ENCODE measurements at places on chromosomes 5 and 9. TPM values are rescaled to one million over a fixed set of nuclear protein-coding genes. Genes with fewer than 3 reads are reported as not detected.

DNA sequence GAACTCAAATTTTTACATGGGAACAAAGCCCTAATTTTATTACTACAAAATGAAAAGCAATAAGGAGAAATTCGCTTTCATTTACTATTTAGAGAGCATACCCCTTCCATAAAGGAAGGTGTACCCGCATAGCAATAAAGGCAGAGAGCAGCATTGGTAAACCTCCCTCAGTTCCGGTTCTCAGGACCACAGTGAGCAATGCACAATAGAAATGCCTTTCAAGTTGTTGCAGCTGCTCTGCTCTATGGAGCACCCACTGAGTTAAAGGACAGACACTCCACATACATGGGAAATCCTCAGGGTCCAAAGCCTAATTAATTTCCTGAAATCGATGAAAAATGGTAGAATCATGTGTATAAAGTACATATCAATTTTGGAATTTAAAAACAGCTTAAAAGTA, 89.9 kb upstream of the MPDZ start:
- no peak for DNase-seq

- DNase-seq = no peak
These were observed 133.0 kb downstream of the ZDHHC21 start for GRCh38 chr9:14560194-14560593.

GRCh38 chr9:97299809-97300414, 7.5 kb upstream of the CCDC180 start:
- DNase-seq = no peak

DNA sequence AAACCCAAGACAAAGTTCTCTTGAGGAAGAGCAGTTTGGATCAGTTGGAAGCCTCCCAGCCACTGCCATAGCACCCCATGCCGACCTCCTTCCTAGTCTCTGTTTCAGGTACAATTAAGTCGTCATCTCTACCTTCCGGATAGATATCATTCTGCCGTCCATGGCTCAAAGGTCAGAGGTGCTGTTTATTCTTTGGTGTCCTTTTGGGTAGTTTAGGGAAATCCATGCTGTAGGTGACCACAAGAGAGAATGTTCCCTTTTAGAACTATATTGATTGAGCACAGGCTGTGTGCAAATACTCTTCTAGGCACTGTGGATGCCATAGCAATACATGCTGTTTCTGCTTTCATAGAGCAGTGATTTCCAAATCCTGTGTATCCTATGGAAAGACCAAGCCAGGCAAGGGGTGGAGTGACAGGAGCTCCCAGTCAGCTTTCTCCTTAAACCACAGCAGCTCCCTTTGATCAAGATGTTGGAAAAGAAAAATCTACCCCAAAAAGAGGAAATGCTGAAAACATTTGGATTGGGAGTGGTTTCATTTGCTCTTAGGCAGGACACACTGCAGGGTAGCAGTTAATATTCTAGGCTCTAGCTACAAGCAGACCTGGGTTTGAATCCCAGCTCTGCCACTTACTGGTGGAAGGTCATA, 127.9 kb downstream of the PALM2AKAP2 start:
- no peak for DNase-seq

- DNase-seq = peak; percentile 84
These were observed 27.9 kb upstream of the CTNNA1 start for GRCh38 chr5:138725153-138725817.

DNA sequence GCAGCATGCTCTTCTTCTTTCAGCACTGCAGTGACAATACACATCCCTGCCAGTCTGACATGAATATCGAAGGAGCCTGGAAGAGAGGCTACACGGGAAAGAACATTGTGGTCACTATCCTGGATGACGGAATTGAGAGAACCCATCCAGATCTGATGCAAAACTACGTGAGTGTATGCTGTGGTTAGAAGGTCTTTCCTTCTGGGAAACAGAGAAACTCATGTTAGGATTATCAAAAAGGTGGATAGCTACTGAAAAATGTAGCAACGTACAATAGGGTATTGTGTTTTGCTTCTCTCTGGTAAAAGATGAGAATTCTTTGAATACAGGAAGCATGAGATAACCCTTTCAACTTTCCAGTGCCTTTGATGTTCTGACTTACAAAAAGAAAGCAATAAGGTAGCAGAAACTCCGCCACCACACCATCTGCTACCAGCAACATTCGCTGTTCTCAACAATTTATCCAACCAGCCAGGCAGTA, 133.3 kb downstream of the PCSK5 start:
- no peak for DNase-seq

GRCh38 chr9:134689321-134690181, 47.9 kb downstream of the COL5A1 start:
- DNase-seq = peak; percentile 67

DNA sequence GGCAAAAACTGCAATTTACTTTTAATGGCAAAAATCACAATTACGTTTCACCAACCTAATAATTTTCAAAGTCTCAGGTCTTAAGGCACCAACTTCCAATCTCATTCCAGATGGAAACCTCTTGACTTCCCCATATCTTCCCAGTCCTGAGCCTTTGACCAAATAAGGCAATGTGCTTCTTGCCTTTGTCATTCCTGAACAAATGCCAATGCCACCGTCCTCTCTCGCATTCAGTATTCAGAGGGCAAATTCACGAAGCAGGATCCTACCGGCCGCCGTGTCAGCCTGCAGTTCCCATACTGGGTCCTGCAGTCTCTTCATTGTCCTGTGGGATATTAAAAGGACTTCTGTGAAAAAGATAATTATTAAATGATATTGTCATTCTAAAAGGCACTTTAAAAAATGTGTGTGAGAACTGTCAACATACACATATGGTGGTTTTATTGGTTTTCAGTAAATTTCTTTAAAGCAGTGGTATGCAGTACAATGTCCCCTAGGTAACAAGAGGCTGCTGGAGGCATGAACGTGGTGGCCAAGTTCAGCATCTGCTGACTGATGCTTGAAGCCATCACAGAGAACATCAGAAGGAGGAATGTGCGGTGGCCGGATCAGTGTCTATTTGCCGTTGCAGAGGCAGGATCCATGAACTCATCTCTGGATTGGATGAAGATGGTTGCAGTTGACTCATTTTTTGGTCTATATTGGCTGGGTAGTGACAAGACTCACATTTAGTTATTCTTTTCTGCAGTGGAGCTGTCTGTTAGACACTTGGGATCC, 101.4 kb upstream of the IRX4 start:
- DNase-seq = no peak

- DNase-seq = no peak
These were observed 4.8 kb downstream of the HSDL2 start for GRCh38 chr9:112384690-112385089.

- DNase-seq = peak; percentile 32
These were observed 15.3 kb downstream of the HNRNPH1 start for GRCh38 chr5:179608131-179608581.

GRCh38 chr5:16081376-16081955, 98.1 kb downstream of the MARCHF11 start:
- no peak for DNase-seq

DNA sequence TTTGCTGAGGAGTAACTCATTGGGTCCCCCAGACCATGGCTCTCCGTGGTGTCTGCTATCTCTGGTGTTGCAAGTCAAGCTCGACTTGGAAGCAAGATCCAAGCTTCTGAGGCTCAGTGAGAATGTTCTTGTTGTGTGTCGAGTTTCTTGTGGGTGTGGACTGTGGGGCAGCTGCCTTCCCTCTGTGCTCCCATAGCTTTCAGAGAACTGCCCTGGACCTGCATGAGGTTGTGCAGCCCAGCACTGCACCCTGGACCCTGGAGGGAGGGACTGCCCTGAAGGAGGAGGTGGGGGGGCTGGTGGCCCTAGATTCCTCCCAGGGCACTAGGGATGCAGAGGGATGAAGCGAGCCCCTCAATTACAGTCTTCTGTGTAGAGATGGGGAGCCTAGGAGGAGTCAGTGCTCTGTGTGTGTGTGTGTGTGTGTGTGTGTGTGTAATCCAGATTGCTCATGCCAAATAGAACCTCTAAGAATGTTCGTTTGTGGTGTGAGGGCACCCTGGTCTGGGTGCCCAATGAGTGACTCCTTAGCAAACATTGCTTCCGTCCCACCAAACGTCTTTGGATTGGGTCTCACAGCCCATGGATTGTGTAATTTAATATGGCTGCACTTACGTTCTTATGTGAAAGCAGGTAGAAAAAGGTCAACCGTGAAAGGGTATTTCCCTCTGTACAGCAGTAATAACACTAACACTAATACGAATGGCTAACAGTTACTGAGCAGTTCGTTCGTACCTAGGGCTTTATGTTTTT, 143.3 kb upstream of the LMX1B start:
- DNase-seq = no peak

DNA sequence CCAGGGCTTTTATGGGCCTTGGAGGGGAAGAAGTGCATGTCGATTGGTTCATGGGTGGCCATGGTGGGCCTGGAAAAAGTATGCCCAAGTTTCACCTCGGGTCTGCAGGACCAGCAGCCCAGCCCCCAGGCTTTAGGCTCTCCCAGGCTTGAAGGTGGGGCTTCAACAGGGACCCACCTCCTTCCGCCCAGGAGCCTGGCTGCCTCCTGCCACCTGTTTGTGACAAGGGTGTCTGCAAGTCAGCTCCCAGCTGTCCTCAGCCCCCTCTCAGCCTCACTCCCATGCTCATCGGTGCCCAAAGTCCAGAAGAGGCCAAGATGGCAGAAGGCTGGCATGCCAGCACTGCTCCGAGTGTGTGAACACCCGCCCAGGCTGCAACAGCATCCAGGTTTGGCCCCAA, 1063.2 kb upstream of the ACO1 start:
- no peak for DNase-seq

- DNase-seq = no peak
These were observed 200.5 kb upstream of the GAS1 start for GRCh38 chr9:87147839-87148238.

- peak; percentile 74 for DNase-seq
These were observed 171.7 kb downstream of the ATPSCKMT start for GRCh38 chr5:10077791-10078545.

GRCh38 chr5:83653669-83654068, 67.0 kb downstream of the HAPLN1 start:
- DNase-seq = no peak

- no peak for DNase-seq
These were observed 352.9 kb downstream of the CDH10 start for GRCh38 chr5:24291916-24292315.

GRCh38 chr9:70475211-70475610, 60.8 kb upstream of the KLF9 start:
- no peak for DNase-seq

GRCh38 chr5:146002491-146002890, 66.1 kb downstream of the SH3RF2 start:
- no peak for DNase-seq

GRCh38 chr5:66436721-66437120, 159.5 kb upstream of the MAST4 start:
- DNase-seq = no peak

DNA sequence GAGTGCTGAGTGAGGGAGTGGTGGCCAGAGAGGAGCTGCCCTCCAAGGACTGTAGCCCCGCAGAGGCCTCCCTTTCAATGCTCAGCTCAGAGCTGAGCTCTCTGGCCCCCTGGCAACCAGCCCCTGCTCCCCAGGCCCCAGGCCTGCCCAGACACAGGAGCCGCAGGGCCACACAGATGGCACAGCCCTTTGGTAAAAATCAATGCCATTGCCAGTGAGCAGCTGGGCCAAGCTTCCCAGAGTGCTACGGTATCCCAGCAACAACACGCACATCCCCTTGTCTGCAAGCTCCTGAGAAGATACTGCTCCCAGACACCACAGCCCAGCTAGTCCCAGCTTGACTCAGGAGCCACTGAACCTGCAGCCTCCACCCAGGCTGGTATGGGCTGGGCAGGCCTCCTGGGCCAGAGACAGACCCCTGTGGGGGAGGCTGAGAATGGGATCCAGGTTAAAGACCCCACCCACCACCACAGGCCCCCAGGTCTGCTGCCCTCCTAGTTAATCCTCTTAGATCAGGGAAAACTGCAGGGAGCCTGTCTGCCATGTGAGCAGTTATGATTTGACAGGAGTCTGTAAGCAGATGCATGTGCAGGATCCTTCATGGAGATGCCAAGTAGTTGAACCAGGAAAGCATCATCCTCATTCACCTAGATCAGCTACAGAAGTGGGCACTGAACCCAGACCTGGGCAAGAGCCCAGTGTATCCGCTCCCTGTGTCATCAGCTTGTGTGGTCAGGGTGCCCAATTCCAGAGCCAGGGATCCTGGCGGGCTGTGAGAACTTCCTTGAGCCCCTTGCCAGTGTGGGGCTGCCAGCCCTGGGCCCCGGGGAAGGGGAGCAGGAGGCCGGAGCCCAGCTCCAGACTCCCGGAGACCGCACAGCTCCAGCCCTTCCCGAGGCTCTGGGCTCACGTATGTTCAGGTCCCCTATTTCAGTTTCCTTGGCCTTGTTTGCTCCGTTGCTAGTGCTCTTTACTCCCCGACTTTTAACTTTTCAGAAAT, 26.7 kb upstream of the ADAMTS2 start:
- DNase-seq = no peak

- peak; percentile 28 for DNase-seq
These were observed 9.4 kb upstream of the NFIB start for GRCh38 chr9:14323083-14323971.

- DNase-seq = no peak
These were observed 78.3 kb upstream of the ANKRD55 start for GRCh38 chr5:56311306-56311905.

DNA sequence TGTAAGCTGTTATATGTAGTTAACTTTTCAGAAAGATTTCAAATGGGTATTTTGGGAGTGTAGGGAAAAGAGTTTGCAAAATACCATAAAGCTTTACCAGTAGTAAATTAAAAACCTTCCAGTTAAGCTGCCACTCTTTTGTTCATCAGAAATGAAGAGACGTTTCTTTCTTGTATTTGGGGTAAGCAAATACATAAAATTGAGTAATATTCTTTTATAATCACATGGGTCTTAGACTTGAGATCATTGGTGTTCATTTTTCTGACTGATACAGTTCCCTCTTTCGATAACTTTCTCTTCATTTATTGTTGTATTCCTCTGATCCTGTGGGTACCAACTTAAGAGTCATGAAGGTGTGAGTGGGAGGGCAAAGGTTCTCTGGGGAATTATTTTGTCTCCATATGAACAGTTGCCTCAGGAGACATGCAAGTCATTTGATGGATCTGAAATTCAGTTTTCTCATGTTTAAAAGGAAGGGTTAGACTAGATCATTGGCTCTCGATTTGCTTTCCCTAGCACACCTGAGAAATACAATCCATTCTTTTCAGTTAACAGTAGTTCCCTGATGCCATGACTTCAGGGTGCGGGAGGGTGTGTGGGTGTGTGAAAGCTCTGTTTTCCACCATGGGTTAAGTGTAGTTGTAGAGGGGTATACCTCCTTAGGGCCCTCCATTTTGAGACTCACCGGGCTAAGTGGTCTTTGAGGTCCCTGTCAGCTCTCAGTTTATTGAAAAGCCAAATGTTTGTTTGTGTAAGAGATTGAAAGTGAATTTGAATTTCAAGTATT, 47.7 kb downstream of the CNTRL start:
- DNase-seq = peak; percentile 14

- DNase-seq = peak; percentile 98
These were observed 12.6 kb upstream of the SPARC start for GRCh38 chr5:151699071-151699901.

The MSX2 gene
- total RNA-seq = under 0.01 TPM

The CATSPER3 gene
- 0.09 TPM for total RNA-seq

The STK32A gene
- 2.3 TPM for total RNA-seq

The PCDHGC4 gene
- total RNA-seq = 2.5 TPM

The FOXD4L3 gene
- total RNA-seq = not detected

The CTNND2 gene
- 1.9 TPM for total RNA-seq

The OBP2B gene
- total RNA-seq = not detected

The TTC23L gene
- 0.36 TPM for total RNA-seq

The VDAC1 gene
- total RNA-seq = 277 TPM

The EXOSC2 gene
- total RNA-seq = 31.5 TPM

The SLC34A3 gene
- not detected for total RNA-seq

The ARHGEF37 gene
- total RNA-seq = 2.6 TPM

The C9 gene
- total RNA-seq = not detected

The KLF4 gene
- total RNA-seq = 16.8 TPM

The TARS1 gene
- 432 TPM for total RNA-seq

The SNCB gene
- total RNA-seq = not detected

The GHR gene
- 4.3 TPM for total RNA-seq
